CD4-positive, alpha-beta T cell treated with Interleukin-12 subunit alpha and Interleukin-12 subunit beta, for 1 hour (primary cell): ENCODE measurements at places on chromosomes 5 and 9.
A peak's percentile ranks its signal among the peaks of the same experiment; 100 is the strongest.

DNA sequence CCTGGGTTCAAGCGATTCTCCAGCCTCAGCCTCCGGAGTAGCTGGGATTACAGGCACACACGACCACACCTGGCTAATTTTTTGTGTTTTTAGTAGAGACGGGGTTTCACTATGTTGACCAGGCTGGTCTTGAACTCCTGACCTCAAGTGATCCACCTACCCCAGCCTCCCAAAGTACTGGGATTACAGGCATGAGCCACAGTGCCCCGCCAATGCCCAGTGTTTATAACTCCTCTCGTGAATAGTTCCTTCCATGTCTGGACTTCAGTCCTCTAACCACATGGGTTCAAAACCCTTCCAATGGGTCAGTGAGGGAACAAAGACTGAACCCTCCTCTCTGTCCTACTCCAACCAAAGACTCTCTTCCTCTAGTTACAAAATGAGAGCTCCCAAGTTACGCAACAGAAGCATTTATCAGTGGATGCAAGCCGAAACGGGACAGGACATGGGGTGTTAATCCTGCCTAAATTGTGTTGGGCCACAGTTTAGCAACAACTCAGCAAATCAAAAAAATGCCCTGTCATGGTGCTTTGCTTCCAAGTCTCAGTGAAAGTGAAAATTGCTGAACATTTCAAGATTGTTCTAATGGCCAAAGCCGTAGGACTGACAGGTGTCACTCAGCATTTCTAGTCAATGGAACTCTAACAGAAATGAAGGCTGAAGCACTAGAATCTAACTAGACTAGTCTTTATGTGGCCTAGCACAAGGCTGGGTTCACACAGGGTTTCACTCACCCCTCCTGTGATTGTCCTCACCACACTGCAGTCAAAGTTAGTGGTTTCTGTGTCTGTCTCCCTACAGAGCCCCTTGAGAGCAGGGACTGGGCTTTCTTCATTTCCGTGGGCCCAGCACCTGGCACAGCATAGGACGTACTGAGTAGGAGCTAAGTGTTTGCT, 3.2 kb upstream of the TMEM245 start:
- DNase-seq, result no peak

- DNase-seq, result no peak
These were observed 55.7 kb downstream of the SUSD1 start for GRCh38 chr9:112119225-112120029.

GRCh38 chr5:154276973-154277331, 86.4 kb downstream of the GALNT10 start:
- DNase-seq, result no peak

- no peak for DNase-seq
These were observed 294.3 kb downstream of the TLE1 start for GRCh38 chr9:81394881-81395675.

DNA sequence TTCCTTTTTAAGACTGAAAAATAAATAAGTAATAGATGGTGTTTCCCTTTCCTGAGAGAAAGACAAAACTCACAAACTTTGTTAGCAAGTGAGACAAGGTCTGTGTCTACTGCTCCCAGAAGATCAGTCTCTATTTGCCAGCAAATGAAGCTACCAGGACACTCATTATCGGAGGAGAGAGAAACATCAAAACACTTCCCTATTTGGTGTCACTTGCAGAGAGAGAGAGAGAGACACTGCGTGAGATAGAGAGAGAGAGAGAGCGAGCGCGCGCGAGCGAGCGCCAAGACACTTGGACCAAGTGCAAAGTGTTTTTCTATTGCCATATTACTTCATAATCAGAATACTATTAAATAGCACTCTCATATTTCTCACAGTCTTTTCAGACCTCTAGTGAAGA, 142.7 kb downstream of the KCNN2 start:
- DNase-seq, result no peak

DNA sequence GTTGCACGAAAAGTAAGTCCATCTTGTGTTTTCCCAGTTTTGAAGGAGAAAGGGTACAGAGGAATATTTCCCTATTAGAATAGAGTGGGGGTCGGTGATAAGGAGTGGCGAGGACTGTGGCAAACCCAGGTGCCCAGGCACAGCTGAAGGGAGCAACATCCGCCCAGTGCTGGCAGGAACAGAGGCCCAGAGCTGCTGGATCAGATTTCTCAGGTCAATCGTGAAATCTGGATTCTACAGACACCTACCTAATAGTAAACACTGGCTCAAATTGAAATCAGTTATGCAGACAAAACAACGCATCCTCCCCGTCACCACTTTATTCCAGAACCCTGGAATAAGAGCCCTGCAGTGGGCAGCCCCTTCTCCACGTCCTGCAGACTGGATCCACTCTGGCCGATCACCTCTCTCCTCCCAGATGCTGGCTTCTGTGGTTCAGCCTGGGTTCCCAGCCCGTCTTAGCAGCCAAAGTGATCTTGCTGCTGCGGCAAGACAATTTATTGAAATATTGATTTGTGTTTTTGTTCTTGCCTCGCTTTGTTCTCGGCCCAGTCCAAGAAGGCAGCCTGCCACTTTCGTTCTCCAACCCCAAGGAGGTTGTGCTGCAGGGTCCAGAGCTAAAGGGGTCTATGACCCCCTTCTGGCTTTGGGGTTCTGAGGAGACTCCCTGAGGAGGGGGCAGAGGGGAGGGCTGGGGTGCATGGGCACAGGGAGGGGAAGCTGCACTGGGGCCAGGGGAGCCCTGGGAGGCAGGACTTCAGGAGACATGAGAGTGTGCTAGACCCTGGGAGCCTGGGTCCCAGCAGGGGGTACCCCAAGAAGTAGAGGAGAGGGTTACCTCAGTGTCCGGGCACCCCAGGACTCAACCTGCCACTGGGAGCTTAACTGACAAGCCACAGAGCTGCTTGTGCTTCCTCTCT, 103.3 kb downstream of the ZNF354C start:
- DNase-seq, result no peak

- peak; percentile 74 for DNase-seq
These were observed 7.6 kb downstream of the TTC39B start for GRCh38 chr9:15299374-15299939.

DNA sequence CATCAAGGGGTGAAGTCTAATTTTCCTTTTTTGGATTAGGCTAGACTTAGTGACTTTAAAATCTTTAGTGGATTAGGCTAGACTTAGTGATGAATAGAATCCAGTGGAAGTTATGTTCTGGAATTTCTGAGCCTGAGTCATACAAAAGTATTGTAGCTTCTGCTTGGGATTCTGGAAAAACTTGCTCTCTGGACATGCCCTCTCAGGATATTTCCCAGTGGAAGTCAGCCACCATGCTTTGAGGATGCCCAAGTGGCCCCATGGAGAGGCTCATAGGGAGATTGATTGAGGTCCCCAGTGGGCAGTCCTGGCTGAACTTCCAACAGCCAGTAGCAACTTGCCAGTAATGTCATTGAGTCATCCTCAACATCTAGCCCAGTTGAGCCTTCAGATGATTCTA, 112.4 kb upstream of the PRLR start:
- DNase-seq, result no peak

GRCh38 chr5:77620405-77620804, 18.1 kb downstream of the OTP start:
- DNase-seq, result no peak

DNA sequence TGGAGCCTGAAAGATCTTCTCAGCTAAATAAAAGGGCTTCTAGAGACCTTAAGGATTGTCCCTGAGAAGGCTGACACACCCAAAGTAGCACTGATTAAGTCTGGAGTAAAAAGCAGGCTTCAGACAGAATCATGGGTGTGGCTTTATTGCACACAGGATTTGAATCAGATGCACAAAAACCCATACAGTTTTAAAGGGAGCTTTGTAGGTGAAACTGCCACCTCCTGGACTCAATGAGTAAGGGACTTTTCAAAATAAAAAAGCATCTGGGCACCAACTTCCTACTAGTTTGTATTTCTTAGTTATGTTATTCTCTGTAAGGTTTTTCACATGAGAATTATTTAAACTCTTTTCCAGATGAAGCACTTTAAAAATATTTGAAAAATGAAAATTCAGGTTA, 129.4 kb downstream of the EDIL3 start:
- no peak for DNase-seq

GRCh38 chr9:227860-228259, 13.2 kb downstream of the DOCK8 start:
- DNase-seq, result no peak

- DNase-seq, result no peak
These were observed 72.5 kb upstream of the DAPK1 start for GRCh38 chr9:87425202-87425601.

GRCh38 chr5:17105744-17106418, 111.5 kb upstream of the BASP1 start:
- DNase-seq, result no peak

DNA sequence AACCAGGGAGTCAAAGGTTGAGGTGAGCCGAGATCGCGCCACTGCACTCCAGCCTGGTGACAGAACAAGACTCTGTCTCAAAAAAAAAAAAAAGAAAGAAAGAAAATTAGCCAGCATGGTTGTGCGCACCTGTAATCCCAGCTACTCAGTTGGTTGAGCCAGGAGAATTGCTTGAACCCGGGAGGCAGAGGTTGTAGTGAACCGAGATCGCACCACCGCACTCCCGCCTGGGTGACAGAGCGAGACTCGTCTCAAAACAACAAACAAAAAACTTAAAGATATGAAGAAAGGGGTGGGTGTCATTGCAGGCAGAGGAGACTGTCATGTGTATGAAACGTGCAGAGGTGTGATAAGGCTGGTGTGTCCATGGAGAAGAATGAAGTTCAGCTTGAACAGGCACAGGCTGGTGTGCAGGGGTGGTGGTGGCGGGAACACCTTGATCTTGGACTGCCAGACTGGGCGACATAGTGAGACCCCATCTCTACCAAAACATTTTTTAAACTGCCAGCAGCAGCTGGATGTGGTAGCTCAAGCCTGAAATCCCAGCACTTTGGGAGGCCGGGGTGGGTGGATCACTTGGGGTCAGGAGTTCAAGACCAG, 69.6 kb downstream of the UGCG start:
- DNase-seq, result no peak

DNA sequence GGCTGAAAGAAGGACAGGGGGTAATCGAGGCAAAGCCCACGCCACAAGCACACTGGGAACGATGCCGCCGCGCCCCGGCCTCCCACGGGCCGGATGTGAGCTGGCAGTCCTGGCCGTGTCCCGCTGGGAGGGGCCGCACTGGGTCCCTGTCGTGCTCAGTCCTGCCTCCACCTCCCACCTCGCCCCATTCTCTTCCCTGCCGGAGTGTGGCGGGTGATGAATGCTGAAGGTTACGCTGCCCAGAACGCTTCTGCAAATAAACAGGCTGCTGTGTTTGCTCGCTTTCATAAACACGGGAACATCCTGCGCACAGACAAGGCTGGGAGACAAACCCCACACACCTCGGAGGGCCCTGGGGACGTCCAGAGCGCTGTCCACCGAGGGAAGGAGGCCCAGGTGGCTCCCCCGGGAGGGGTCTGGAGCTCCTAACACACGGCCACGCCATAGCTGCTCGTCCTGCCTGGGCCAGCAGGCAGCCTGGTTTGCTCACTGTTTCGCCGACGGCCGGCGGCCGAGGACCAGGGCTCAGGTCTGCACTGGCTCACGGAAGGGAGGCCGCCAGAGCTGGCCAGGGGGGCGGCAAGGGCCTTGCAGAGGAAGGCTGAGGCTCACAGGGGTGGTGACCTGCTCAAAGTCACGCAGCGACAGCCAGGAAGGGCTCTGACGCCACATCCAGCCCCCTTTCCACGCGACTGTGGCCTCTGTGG, 2.3 kb downstream of the DNLZ start:
- no peak for DNase-seq

GRCh38 chr9:89817151-89817950, 212.5 kb downstream of the GADD45G start:
- no peak for DNase-seq

GRCh38 chr9:123291736-123292135, 23.4 kb upstream of the STRBP start:
- DNase-seq, result no peak

DNA sequence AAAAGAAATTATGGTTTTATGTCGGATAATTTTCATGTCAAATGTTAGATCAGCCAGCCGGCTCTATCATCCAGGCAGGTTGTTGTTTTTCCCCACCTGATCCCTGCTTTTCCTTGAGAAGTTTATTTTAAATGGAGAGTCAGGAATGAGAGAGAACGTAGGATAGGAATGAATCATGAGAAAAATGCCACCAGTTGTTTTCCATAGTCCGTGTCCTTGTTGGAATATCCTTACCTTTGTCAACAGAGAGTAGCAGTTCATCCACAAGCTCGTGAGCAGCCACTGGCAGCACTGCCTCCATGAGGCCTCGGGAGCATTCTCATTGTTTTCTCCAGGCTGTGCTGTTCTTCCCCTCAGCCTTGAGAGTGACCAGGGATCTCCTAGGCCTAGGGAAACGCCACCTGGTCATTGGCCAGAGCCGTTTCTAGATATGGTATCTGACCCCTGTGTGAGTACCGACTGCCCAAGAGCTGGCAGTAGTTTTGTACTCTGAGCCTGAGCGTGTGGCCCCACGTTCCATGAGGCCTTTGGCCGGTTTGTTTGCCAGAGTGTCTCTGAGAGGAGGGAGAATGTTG, 293.3 kb downstream of the FANCC start:
- no peak for DNase-seq

GRCh38 chr9:103714992-103715391, 379.1 kb upstream of the SMC2 start:
- no peak for DNase-seq

GRCh38 chr9:125932012-125932411, 184.8 kb downstream of the PBX3 start:
- no peak for DNase-seq

DNA sequence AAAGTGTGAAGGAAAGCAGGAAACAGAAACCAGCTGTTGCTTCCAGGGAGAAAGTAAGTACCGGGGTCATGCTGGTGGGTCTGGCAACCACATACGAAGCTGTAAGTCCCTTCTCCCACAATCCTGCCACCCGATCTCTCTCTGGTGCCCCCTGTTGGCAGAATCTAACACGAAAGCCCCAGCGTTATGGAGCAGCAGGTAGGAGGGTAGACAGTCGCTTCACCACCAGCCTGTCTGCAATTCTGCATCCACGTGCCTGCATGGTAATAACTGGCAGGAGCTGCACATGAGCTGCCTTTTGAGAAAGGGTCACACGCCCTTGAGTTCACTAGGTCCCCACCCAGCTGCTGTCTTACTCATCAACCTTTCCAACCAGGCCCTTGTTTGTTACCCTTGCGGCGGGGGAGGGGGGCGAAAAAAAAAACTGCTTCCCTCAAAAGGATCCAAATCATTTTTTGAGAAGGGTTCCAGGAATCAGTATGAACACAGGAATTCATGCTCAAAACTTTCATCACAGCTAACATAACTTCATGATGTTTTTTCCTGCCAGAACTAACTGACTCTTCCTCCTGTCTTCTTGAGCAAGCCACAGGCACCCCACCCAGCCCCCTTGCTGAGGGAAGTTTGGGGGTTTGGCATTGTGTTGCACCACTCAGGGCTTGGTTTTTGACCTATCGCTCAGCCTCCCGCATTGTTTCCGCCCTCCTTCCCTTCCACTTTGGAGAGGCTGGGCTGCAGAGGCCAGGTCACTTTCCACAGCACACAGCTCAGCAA, 19.6 kb upstream of the TMEM252 start:
- DNase-seq, result peak; percentile 41

GRCh38 chr9:134406366-134407120, 80.3 kb downstream of the RXRA start:
- no peak for DNase-seq

DNA sequence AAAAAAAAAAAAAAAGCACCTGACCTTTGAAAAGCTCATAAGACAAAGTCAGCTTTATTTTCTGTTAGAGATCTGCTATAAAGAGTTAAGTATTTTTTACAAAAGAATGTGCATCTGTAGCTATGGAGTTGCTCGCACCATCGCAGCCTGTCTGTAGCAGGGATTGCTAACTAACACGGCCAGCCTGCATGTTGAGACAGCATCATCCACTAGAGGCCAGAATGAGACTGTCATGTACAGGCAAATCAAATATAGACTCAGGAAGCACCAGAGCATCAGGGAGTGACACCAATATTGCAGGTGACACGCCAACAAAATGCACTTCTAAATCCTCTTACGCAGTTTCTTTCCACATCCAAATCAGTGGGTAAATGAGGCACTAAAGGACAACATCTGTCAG, 136.3 kb upstream of the RASEF start:
- DNase-seq, result no peak
